ENCODE measurements at places on chromosomes 2 and 18.

GRCh38 chr2:240136671-240137292, 677 bp upstream of the COPS9 start:
- no peak for DNase-seq

- no peak for DNase-seq
Measured at GRCh38 chr18:72985686-72986085, 117.9 kb upstream of the NETO1 start.

DNA sequence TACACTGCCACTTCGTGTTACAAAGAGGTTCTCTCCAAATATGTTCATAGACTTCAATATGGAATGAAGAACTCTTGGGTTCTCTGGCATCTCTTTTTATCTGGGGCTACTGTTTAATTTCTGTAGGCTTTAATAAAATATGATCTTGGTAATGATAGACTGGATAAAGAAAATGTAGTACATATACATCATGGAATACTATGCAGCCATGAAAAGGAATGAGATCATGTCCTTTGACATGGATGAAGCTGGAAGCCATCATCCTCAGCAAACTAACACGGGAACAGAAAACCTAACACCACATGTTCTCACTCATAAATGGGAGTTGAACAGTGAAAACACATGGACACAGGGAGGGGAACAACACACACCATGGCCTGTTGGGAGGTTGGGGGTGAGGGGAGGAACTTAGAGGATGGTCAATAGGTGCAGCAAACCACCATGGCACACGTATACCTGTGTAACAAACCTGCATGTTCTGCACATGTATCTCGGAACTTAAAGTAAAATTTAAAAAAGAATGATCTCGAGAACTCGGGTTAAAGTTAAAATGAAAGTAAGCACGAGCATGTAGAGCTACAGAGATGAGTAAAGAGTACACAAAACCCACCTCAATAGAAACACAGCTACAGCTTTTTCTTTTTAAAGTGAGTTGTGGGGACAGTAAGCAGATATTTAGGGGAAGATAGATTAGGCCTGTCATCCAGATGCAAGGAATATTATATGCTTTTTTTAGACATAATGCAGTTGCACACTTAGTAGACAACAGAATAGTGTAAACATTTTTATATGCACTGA, 102.3 kb downstream of the SGPP2 start:
- no peak for DNase-seq

DNA sequence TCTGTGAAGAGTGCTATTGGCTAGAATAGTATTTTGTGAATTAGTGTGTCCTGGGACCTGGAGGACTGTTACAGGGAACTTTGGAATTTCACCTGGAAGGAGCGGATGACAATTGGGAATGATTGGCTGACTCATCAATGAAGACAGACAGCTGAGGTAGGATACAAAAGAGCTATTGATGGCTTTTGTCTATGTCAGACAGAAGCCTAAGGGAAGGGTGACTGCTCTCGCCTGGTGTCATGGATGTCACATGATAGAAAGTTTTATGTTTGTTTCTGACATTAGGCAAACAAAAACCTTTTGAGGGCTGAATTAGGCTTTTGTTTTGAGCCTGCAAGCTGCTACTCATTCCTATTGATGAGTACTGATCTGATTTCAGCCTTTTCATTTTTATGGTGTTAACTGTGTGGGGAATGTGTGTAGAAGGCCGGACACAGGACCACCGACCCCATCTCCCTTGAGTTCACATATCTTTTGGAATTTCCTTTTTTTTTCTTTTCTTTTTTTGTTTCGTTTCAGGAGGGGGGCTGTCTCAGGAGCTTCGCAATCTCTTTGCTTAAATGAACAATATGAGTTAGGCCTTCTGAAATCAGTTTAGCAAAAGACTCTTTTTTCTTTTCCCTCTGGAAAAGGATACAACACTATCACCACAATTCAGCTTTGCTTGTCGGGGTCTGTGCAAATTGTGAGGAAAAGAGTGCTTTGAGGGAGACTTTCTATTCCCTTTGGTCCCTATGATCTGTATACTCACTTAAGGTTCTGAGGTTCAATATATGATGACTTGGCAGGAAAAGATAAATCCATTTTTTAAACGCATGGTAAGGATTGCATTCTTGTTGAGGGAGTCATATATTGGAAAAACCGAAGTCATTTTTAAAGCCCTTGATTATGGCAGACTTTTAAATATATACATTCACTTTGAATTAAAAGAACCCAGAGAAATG, 207.9 kb upstream of the FIGN start:
- no peak for DNase-seq

GRCh38 chr2:143230506-143231253, 101.5 kb downstream of the ARHGAP15 start:
- no peak for DNase-seq

DNA sequence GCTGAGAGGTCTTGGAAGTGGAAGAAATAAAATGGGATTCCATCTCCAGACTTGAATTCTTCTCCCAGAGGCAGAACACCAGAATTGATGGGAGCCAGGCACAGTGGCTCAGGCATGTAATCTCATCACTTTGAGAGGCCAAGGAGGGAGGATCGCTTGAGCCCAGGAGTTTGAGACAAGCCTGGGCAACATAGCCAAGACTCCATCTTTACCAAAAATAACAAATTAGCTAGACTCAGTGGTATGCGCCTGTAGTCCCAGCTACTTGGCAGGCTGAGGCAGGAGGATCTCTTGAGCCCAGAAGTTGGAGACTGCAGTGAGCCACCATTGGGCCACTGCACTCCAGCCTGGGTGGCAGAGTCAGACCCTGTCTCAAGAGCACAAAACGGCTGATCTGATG, 144.3 kb downstream of the C1D start:
- DNase-seq: no peak

GRCh38 chr2:86480105-86480504, 38.9 kb downstream of the KDM3A start:
- DNase-seq: no peak

DNA sequence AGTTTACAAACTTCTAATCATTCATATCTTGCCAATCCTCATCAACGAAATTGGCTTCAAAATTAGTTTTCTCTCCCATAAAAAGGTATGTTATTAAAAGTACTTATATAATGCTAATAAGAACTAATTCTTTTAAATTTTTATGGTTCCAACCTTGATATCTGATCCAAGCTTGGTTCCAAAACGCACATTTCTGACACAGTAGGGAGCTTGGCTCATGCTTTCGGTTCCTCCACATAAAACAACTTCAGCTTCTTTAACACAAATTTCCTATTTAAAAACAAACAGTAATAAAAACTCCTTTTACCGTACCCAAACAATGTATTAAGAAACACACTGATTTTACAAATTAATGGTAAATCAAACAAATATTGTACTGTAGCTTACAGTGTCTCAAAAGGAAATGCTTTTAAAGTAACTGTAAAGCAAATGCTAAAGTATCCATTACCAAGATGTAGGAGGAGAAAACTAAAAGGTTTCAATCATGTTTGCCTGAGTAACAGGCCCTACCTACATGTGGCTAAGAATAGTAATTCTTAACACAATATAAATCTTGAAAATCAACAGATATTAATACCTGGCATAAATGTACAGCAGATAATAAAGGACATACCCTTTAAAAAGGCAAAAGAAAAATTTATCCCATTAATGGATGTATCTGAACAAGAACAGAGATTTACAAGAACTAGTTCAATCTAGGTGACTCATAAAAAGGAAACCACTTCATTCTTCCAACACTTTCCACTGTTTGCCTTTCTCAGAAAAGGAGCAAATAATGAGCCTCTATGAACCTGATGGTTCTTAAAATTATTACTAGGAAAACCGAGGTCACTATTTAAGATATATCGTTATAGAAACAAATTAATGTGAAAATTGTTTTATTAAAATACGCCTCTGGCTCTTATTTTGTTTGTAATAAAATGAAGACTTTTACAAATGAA, 17.5 kb downstream of the ACAA2 start:
- no peak for DNase-seq

GRCh38 chr2:40665493-40666232, 213.8 kb upstream of the SLC8A1 start:
- no peak for DNase-seq

GRCh38 chr18:7590826-7591560, 23.9 kb downstream of the PTPRM start:
- no peak for DNase-seq

DNA sequence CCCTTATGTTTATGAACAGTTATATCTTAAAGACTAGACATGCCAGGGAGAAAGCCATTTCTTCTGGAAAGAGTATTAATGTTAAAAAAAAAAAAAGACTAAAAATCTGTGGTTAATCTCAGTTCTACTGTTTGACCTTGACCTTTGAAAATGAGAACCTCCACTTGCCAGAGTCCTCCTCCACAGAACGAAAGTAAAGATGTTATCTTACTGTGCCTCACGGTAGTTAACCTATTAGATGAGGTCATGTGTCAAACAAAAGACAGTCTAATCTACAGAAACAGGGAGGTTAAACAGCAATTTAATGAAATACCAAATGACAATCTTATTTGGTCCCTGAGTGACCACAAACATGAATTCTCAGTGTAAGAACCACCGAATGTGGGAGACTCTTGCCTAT, 51.2 kb downstream of the SLC14A2 start:
- DNase-seq: no peak

GRCh38 chr2:238916176-238916874, 68.4 kb downstream of the TWIST2 start:
- DNase-seq: no peak

DNA sequence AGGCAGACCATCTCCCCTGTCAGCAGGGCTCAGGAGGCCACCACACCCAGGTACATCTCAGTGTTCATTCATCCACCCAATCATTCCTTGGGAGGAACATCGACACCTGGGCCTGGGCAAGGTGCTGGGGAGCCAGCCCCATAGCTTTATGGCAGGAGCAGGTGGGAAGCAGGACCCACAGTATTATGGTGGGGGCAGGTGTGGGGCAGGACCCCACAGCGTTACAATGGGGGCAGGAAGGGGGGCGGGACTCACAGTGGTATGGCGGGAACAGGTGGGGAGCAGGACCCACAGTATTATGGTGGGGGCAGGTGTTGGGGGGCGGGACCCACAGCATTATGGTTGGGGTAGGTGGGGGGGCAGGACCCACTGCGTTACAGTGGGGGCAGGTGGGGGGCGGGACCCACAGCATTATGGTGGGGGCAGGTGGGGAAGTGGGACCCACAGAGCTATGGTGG, 128.9 kb upstream of the HS6ST1 start:
- no peak for DNase-seq

GRCh38 chr2:167264380-167264779, 376.1 kb downstream of the XIRP2 start:
- DNase-seq: no peak
